ENCODE measurements at places on chromosomes 6 and 20. TPM values are rescaled to one million over a fixed set of nuclear protein-coding genes. Genes with fewer than 3 reads are reported as not detected.

DNA sequence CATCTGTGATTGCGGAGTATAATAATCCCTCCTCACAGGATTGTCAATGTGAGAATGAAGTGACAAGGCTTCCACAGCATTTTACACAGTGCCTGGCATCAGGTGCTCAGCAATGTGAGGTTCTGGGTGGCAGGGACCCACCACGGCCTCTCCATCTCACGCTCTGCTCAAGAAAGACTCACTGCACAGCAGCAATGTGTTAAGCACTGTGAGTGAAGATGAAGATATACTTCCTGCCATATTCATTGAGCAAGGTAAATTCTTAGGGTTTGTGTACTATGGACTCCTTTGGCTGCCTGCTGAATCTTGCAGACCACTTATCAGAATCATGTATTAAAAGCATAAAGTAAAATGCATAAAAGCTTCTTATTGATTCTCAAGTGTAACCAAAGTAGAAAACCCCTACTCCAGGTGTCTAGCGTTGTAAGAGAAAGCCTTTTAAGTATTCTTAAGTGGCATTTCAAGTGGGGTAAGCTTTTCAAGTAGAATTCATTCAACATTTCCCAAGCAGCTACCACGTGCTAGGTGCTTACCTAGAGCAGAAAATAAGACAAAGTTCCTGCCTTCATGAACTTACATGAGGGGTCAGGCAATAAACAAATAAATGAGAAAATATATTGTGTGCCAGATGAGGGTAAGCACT, 17.0 kb upstream of the MEP1A start:
- DNase-seq, result no peak

- DNase-seq, result no peak
Measured at GRCh38 chr6:133254552-133255228, 13.5 kb downstream of the EYA4 start.

BACH2 gene
- total RNA-seq, result 5.7 TPM

GRCh38 chr6:31328355-31328960, 28.5 kb downstream of the HLA-B start:
- no peak for DNase-seq

GRCh38 chr6:110971468-110971867, 10.4 kb upstream of the RPF2 start:
- no peak for DNase-seq

SLC22A16 gene
- total RNA-seq, result 0.22 TPM

GRCh38 chr6:67265996-67266921, 1368.8 kb upstream of the ADGRB3 start:
- DNase-seq, result no peak

DNA sequence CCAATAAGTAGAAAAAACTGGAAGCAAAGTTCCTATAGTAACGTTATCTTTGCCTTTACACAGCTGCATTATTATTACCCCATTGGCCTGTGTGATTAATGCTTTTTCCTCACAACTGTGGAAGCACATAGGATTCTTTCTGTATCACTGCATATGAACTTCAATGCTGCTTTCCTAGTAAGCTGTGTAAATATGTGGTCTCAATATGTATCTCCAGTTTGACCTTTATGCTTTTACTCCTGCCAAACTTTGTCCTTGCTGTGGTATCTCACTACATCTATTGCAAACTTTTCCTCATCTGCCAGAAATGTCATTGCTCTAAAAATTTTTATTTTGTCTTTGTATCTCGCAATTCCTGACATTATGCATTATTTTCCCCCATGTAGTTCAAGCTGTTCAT, 168.6 kb downstream of the ZFAND3 start:
- no peak for DNase-seq

DNA sequence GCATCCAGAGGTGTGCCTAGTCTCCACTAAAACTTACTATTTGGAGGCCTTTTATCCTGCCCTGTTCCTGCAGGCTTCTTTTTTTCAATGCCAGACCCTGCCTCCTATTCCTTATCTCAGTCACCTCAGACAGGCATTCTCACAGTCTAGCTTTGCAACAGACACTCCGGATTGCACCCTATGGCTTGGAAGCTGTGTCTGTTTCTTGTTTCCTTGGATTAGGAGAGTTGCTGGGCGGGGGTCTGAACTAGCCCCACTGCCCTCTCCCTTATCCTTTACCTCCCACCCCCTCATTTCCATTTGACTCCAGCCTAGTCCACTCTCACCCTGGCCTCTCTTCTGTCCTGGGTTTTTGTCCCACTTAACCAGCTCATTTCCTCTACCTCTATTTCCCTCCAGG, 228.1 kb upstream of the CITED2 start:
- DNase-seq, result no peak
